ENCODE measurements at places on chromosomes 1 and 21. TPM values are rescaled to one million over a fixed set of nuclear protein-coding genes. Genes with fewer than 3 reads are reported as not detected.

DNA sequence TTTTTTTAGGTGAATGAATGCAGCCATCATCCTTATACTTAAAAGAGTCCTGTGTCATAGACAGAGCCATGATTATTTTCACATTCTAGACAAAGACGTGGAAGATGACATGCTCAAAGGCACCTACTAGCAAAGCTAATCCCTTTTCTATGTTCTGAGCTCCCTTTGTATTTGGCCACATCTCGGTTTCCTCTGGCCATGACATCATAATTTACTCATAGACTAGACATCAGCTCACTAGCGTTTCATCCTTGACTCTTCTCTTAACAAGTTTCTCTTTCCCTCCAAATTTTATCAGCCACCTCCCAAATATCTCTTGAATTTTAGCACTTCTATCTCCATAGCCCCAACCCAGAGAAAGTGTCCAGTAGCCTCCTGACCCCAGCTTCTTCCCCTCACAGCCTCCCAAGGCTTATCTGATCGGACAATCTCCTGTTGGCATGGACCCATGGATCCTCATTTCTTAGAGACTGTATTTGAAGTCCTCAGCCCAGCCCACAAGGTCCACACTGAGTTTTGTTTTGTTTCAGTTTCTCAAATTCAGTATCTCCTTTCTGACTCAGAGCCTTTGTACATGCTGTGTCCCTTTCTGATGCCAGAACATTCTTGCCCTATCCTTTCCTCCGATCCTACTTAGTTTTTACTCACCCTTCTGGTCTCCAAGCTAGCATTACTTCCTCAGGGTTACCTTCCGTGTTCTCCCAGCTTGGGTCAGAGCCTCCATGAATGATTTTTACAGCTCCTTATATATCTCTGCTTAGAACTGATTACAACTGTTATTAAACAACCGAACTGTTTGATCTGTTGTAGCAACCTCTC is 33.0 kb upstream of the EPS8L3 start:
- no peak for DNase-seq

SYT2 gene
- not detected for polyA plus RNA-seq

- DNase-seq: no peak
Measured at GRCh38 chr1:101394041-101394440, 157.2 kb downstream of the S1PR1 start.

ZSCAN20 gene
- polyA plus RNA-seq: not detected
